ENCODE measurements at places on chromosomes 12 and 14. TPM values are rescaled to one million over a fixed set of nuclear protein-coding genes. Genes with fewer than 3 reads are reported as not detected.

Gene CRIP2
- 17.0 TPM for total RNA-seq

Gene ACOT6
- not detected for total RNA-seq

Gene RAB5B
- 116 TPM for total RNA-seq

- no peak for DNase-seq
These were observed 1480.2 kb downstream of the AACS start for GRCh38 chr12:126545411-126545810.

GRCh38 chr12:49225576-49226166 lies 36.8 kb upstream of the TUBA1A start:
- DNase-seq = no peak

- DNase-seq = no peak
These were observed 135.4 kb upstream of the CLEC14A start for GRCh38 chr14:38391334-38391733.

DNA sequence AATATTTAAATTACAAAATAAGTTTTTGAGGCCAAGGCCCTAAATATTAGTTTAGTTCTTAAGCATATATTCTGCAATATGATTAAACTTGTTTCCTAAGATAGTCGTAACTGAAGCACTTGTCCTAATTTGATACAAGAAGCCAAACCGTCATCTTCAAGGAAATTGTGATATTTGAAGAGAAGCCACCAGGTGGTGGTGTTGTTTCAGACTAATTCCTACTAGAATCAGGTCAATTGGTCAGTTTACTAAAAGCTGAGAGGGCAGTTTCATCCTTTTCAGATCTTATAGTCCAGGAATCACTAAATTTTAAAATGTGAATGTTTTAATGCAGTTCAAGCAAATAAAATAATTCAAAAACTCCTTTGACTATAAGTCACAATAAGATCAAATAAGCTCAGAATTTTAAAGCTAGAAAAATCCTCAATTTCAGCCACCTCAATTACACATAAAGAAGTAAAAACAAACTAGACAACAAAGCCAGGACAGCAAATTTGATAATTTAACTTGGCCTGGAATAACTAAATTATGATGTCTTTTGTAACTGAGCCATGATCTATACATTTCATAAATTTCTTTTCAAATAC lies 7.1 kb upstream of the ARL1 start:
- DNase-seq = no peak

GRCh38 chr12:52046859-52047258 lies 4.4 kb upstream of the NR4A1 start:
- DNase-seq = no peak

GRCh38 chr14:100620255-100621100 lies 33.3 kb upstream of the BEGAIN start:
- no peak for DNase-seq

GRCh38 chr12:15038137-15038536 lies 65.3 kb downstream of the PDE6H start:
- no peak for DNase-seq

GRCh38 chr14:68671909-68672308 lies 121.0 kb downstream of the ZFP36L1 start:
- no peak for DNase-seq
